ENCODE measurements at places on chromosomes 5 and 9.

GRCh38 chr5:97531549-97531948 lies 348.5 kb upstream of the RIOK2 start:
- DNase-seq = no peak

DNA sequence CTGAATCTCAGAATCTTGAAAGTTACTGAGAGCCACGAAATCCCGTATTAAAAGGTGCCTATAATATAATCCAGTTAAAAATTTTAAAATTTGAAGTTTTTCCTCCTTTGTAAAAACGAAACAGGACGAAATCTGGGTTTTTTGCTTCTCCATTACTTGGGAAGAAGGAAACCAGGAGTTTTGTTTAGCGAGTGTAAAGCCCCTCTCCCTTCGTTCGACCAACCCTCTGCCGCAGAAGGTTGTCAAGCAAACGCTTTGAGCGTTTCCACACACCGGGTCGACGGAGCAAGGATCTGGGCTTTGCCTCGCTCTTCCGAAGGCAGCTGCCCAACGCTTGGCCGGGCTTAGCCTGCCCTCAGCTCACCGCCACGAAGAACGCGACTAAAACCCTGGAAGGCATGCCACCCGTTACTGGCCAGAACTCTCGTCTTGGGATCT lies 1.6 kb upstream of the FOXE1 start:
- no peak for DNase-seq

DNA sequence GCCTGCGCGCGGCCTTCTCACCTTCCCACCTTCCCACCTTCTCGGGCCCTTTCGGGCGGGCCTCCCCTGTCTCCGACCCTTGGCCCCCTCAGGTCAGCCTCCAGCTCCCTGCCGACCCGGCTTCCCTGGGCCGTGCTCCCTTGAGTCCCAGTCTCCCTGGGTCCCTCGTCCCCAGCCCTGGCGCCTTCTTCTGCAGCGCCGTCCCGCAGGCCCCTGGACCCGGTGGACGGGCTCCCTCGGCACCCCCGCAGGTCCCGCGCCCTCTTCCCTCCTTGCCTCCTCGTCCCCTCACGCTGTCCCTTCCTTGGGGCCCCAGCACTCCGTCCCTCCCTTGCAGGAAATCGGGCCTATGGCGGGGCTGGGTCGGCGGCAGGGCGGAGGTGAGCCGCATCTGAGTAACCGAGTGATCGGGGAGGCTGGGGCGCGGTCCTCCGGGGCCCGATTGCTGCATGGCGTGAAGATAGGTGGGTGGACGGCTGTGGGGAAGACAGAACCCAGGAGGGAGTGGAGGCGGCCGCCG lies 7.6 kb downstream of the ARPC5L start:
- DNase-seq = no peak

GRCh38 chr9:88396836-88397577 lies 8.8 kb downstream of the SPIN1 start:
- no peak for DNase-seq

- no peak for DNase-seq
Observed at GRCh38 chr5:132261881-132262845, 4.7 kb downstream of the PDLIM4 start.

- DNase-seq = peak; percentile 54
Observed at GRCh38 chr5:43309637-43310036, 3.6 kb downstream of the HMGCS1 start.

- no peak for DNase-seq
Observed at GRCh38 chr5:90170261-90170660, 239.3 kb downstream of the CETN3 start.

DNA sequence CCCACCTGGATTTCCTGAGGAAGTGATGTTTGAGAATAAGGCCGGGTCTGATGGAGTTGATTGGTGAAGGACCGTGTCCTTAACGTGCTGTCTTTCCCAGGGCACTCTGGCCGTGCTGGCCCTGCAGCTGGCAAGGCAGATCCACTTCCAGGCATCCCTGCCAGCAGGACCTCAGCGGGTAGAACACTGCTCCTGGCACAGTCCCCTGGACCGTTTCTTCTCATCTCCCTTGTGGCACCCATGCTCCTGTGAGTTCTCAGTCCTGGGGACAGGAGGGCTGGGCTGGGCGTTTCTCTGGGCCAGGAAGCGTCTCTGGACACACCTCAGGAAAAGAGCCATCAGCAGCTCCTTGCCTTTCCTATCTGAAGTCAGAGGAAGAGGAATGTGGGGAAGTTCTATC lies 4.4 kb downstream of the DELE1 start:
- DNase-seq = no peak

DNA sequence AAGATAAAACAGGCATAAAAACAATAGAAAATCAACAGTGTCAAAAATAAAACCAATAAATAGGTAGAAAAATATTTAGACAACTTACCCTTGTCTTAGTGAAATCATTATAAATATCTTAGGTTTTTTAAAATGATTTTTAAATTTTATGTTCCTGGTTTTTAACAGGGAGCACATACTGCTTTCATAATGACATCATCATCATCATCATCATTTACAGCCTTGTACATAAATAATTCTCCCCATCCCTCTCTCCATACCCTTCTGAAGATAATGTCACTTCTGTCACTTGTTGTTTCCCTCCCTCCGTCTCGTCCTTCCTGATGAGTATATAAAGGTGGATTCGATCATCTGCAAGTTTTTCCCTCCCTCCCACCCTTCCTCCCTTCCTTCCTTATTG lies 56.6 kb downstream of the CDH9 start:
- DNase-seq = no peak

DNA sequence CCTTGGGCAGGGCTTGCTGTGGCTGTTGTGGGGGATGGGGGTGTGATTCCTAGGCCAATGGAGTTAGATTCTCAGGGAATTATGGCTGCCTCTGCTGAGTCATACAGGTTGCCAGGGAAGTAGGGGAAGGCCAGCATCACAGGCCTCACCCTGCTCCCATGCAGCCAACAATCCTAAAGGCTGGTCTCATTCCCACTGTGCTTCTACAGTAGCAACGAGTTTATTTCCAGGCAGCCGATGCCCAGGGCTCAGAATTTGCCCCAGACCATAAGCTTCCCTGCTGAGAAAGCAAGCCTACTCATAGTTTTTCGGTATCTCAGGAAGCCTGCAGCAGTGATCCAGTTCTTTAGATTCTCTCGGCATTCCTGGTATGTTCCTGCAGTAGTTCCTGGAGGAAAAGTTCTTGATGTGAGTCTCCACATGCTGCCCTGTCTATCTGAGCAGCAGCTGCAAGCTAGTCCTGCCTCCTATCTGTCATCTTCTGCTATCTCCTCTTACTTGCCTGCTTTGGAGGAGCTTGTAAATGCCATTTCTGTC lies 59.3 kb upstream of the SELENOP start:
- no peak for DNase-seq

GRCh38 chr9:88984543-88984883 lies 6.8 kb upstream of the S1PR3 start:
- DNase-seq = no peak

GRCh38 chr9:115633104-115633503 lies 515.1 kb upstream of the TNC start:
- no peak for DNase-seq

DNA sequence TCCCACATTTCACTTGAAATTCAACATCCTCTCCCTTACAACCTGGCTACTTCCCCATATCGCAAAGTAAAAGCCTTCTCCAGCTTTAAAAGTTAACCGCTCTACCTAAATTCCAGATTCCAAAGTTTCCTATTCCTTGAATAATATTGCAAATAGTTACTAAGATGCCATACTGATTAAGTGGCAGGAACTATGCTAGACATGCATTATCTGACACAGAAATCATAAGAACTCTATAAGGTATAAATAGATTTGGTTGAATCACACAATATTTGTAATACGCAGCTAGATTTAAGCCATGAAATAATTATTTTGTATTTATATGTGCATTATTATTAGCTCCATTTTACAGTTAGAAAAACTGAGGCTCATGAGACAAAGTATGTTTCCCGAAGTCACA lies 92.8 kb downstream of the NFIB start:
- no peak for DNase-seq

- DNase-seq = no peak
Observed at GRCh38 chr5:33650911-33651310, 210.1 kb downstream of the TARS1 start.

DNA sequence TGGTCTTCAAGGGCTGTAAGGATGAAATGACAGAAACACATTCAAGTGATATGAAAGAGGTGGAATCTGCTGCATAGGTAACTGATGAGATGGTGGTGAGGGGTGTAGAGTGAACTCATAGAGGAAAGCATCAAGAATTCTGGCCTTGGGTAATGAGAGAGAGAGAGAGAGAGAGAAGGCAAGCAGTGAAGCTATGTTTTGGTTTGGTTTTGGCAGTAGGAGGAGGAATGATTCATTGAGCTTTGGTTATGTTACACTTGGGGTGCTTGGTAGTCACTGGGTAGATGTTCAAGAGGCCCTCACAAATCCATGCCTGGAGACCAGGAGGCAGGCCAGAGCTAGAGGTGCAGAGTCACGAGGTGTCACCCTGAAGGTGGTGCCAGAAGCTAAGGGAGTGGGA lies 89.5 kb downstream of the EGFLAM start:
- DNase-seq = no peak

DNA sequence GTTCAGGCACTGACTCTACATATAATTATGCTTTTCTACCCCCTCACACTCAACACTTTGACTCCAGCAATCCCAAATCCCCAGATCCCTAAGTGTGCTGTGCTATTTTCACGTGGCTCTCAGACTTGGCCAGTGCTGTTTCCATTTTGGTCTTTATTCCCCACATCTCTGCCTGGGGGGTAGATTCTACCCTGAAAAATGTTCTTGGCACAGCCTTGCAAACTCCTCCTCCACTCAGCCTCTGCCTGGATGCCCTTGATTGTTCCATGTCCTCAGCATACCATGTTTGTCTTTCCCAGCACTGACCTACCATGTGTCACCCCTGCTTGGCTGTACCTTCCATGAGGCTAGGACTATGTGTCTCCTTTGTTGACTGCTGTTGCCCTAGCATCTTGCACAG lies 43.0 kb downstream of the FXN start:
- no peak for DNase-seq

DNA sequence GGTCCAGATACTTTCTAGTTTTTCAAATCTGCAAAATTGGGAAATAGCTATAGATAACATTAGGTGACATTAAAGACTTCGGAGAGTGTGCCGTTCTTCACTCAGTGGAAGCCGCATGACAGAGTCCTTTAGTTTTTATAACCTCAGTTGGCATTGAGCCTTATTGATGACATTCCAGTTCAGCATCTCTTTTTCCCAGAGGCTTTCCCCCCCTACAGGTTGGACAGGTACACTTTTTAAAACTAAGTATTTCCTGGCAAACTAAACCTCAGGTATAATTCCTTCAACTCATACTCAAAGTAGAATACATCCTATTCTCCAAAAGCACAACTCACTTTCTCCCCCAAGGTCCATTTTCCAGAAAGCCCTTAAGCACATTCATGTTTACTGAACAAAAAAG lies 58.7 kb downstream of the SLC46A2 start:
- DNase-seq = no peak

DNA sequence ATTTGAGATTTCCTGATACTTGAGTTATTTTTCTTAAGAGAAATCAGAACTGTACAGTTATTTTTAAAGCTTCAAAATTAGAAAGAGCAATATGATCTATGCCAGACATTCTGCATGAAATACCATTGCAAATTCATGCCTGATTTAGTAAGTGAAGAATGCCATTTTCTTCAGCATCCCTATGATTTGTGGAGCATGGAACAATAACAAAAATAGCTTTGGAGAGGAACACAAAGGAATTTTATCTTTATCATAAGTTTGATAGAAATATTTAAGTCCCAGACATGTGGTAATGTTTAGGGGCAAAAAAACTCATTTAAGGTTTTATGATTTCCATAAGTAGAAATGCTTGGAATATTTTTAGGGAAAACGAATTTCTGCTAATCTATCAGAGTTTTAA lies 1863.4 kb downstream of the EFNA5 start:
- no peak for DNase-seq

- DNase-seq = no peak
Observed at GRCh38 chr5:88116396-88116795, 152.2 kb downstream of the TMEM161B start.

DNA sequence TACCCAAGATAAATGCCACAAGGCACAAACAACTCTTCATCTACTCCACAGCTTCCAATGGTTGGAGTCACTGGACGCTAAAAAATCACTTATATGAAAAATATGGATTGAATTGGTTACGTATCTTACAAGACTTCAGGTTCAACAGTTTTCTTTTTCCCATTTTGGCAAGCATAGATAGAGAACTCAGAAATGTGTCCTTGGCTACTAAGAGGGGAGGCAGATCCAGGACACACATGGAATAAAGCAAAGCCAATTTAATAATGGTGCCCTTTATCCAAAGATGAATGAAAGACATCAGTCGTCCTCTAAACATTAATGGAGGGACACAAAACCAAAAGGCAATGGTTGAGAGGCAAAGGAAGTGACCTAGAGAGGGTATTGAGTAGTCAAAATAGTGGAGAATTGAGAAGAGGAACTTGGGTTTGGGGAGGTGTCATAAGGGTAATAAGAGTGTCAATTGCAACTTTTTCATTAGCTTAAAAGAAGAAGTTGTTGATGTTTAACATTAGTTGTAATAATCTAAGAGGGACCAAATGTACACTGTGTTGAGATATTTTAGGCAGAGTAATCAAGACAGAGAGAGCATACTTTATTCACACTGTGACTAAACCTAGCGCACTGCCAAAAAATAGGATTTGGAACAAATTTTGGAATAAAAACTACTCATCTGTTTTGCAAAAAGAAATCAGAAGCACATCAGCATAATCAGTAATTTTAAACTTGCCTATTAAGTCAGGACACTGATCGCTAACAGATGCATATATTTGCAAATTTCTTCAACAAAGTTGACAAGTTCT lies 308.2 kb downstream of the ARL15 start:
- no peak for DNase-seq

- DNase-seq = no peak
Observed at GRCh38 chr5:1722877-1723276, 76.8 kb downstream of the MRPL36 start.

GRCh38 chr5:133363807-133364587 lies 248.3 kb downstream of the FSTL4 start:
- DNase-seq = no peak

DNA sequence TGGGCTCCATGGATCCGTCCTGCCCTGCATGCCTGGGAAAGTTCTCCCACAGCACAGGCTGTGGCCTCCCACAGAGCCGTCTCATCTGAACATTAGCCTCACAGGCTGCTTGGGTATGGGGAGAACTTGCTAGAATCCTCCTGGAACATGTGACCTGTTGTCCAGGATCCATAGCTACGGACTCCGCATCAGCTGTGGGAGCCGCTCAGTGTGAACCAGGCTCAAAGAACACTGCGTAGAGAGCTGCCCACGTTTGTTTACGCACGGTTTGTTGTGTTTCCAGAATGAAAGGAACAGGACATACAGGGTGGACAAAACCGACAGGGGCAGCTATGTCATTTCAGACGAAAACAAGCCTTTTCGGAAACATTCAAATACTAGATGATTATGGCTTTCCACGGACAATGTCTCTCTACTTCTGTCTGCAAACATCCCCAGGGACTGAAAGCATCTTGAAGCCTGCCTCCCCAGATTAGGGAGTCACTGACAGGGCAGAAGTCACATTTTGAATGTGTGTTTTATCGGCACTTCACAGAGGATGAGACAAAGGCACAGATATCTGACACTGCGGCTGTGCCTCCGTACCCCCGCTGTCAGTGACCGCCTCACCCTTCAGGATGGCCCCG lies 390.3 kb downstream of the GADD45G start:
- no peak for DNase-seq

- no peak for DNase-seq
Observed at GRCh38 chr9:89448381-89448780, 49.5 kb downstream of the SEMA4D start.
